ENCODE measurements at places on chromosomes 4 and X.

GRCh38 chr4:1521821-1522361, 115.6 kb upstream of the NKX1-1 start:
- DNase-seq, result no peak

GRCh38 chrX:40157228-40158035, 59.7 kb upstream of the BCOR start:
- DNase-seq, result no peak

- no peak for DNase-seq
Observed at GRCh38 chrX:20252381-20253231, 14.1 kb downstream of the RPS6KA3 start.

DNA sequence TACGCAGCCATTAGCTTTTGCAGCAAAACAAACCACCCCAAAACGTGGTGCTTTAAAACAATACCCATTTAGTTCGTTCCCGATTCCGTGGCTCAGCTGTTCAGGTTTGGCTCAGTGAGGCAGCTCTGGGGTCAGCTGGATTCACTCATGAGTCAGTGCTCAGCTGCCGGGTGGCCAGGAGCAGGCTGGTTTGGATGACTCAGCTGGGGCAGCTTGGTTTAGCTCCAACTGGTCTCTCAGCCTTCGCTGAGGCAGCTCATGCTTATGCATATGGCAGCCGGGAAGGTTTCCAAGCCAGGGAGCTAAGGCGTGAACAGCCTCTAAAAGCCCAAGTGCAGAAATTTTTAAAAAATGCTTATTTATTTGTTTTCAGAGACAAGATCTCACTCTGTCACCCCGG, 13.3 kb upstream of the CD99 start:
- no peak for DNase-seq

DNA sequence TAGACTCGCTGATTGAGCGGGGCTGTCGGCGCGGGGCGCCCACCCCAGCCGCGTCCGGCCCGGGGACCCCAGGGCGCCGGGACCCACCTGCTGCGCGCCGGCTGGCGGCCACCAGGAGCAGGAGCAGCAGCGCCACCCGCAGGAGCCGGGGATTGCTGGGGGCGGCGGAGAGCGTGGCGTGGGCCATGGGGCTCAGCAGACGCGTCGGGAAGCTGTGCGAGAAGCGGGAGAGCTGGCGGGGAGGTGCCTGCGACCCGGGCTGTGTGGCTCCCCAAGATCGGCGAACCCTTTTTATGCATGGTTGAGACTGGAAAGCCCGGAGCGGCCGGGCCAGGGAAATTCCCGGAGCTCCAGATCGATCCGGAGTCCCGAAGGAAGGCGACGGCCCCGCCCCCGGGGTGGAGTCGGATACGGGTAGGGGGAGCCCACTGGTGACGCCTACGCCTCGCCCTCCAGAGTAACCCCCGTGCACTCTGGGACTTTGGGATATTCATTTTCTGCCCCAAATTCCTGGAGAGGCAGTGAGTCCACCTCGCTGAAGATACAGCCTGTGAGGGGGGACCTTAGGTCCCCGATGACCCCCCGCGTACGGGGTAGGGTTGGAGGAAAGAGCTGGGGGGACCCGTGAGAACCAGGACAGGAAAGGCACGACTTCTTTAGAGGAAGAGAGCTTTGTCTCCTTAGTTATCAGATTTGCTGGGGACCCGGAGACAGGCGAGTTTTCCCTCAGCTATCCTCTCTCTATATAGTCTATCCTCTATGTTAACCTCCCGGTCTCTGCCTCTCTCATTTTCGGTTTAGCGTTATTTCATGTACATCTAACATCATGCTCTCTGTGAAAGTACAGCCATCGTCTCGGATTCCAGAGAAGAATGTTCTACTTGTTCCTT, at the start of gene CXCL3:
Gene CXCL3 (minus strand): TSS at position 265 of the 890 bp plus-strand sequence. CDS start 78 bp downstream, at position 187.
- no peak for DNase-seq
